ENCODE measurements at places on chromosomes 2 and 18.

- no peak for DNase-seq
Measured at GRCh38 chr2:207558079-207558491, 28.3 kb downstream of the CREB1 start.

DNA sequence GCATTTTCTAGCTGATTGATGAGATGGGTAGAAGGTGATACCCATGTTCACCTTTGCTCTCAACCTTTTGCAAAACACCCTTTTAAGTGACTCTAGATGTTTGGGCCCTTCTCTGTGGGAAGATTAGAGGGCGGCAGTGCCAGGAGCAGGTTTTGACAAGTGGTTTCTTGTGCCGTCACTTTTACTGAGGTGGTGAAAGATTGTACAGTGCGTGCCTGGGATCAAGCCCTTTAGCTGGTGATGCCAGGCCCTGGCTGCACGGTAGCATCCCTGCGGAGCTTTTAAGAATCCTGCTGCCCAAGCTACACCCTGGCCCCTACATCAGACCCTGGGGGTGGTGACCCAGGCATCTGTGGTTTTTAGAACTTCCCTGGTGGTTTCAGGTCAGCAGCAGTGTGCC, 29.1 kb downstream of the MTCL1 start:
- DNase-seq = no peak

- DNase-seq = no peak
Measured at GRCh38 chr2:18172607-18173006, 294.1 kb downstream of the KCNS3 start.

GRCh38 chr2:68185541-68186164, 28.0 kb downstream of the PNO1 start:
- DNase-seq = peak; percentile 55

DNA sequence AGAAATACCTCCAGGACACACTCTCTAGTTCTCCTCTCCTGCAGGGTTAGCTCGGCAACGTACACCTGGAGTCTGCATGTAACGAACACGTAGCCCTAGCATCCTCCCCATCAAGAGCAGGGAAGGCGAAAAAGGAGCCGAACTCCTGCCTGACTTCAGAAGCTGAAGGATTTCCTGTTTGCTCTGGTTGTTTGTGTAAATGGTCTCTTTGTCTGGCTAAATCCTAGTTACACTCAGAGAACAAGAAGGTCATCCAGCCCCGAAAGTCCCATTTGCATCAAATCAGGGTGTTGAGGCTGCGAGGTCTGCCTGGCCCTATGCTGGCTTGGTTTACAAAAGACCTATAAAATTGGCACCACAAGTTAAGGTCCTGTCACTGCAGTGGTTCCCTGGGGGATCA, 66.4 kb upstream of the POMC start:
- DNase-seq = no peak

- no peak for DNase-seq
Measured at GRCh38 chr2:231522418-231523180, 7.6 kb downstream of the NMUR1 start.

- DNase-seq = no peak
Measured at GRCh38 chr2:46669996-46670793, 190.8 kb downstream of the TMEM247 start.

DNA sequence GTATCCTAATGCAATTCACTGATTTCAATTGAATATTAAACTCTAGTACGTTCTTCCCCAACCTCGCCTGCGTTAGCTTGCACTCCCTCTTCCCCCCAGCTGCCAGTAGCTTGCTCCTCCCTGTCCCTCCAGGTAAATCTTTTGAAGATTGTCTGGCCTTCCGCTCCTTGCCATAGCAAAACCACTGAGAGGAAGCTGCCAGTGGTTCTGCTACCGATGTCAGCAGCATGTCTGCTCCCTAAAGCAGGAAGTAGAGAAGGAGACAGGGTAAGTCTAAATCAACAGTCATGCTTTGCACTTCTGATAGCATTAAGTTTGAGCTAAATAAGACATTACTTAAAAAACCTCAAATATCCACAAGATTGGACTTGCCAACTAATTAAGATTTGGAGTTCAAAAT, 89.1 kb downstream of the SCN2A start:
- no peak for DNase-seq

- no peak for DNase-seq
Measured at GRCh38 chr18:13594551-13594950, 131.8 kb downstream of the FAM210A start.

DNA sequence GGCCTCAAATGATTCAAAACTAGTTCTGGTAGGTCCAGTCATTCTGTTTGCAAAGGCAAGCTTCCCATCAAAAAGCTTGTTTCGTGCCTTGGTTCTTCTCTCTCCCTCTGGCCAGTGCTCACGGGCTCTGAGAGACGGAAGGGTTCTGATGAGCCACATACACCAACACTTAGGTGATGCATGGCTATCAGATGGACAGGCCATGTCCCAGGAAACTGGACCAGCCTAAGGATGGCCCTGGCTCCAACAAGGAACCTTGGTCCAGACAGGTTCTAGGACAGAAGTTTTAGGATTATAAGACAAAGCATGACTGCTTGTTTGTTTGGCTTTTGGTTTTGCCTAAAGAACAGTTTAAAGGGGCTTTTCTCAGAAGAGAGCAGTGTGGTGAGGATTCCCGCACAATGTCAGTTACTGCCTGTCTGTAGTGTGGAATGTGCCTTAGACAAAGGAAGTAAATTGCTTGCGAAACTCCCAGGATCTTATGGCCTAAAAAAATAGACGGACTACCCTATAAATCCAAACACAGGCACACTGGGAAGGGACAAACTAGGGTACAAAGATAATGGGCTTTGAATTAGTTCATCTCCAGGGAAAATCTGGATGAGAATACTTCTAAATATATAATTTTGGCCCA, 10.3 kb downstream of the CYP1B1 start:
- DNase-seq = peak; percentile 27

DNA sequence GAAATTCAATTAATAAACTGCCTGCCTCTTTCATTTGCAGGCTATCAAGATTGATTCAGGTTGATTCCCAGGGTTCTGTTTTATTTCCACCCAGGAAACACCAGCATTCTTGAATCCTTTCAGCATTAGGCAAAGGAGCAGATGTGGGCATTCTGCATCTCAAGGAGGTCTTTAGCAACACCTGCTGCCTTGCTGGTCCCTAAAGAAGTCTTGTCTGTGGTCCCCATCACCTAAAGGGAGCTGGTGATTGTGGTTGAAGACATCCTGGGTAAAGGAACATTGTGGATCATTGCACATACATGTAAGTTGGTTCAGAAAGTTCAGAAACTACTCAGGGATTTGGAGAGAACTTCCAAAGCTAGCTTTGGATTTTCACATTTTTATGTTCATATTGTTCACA, 78.3 kb downstream of the EVA1A start:
- no peak for DNase-seq

- DNase-seq = no peak
Measured at GRCh38 chr2:15760232-15760910, 168.7 kb downstream of the DDX1 start.

DNA sequence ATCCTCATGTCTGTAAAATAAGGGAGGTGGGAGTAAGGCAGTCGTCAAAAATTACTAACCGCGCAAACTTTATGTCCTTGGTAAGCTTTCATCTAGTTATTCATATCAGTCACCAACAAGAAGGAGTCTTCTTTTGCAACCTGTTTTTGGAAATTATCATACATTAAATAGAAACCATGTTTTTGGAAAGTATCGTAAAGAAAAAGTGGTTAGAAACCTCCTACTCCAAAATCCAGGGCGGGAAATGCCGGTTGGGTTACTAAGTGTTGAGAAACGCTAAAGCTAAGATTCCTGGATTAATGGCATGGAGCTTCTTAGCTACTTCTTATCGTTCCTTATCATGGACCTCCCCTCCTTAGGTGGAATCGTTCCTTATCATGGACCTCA, 778 bp downstream of the BBS5 start:
- no peak for DNase-seq

GRCh38 chr18:48367557-48367956, 41.6 kb downstream of the ZBTB7C start:
- no peak for DNase-seq

GRCh38 chr2:108396845-108397244, 19.1 kb downstream of the SULT1C4 start:
- peak; percentile 14 for DNase-seq

- no peak for DNase-seq
Measured at GRCh38 chr2:172241222-172241621, 138.5 kb upstream of the DLX2 start.

GRCh38 chr2:67824186-67824585, 238.6 kb downstream of the C1D start:
- DNase-seq = no peak

DNA sequence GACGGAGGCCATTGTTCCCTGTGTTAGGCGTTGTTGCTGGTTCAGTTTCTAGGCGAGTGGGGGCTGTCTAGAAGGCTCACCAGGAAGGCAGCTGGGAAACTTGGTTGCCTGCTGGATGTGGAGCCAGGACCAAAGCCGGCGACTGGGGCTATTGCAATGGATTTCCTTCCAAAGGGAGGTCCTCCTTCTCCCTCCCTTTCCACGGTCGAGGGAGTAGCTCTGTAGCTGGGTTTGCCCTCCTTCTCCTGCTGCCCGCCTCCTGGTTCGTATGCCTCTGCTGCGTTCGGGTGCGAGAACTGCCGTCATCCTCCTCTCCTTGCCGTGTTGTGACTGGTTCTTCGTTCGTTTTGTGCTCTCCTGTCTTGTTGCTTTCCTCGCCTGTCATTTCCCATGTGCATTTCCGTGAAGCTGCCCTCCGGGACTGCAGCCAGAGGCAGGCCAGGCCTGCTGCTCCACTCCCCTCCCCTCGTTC, 203.4 kb downstream of the NEDD4L start:
- DNase-seq = peak; percentile 70

GRCh38 chr2:66469214-66469902, 34.4 kb downstream of the MEIS1 start:
- no peak for DNase-seq

- peak; percentile 53 for DNase-seq
Measured at GRCh38 chr2:26178746-26179436, 6.0 kb downstream of the GAREM2 start.

DNA sequence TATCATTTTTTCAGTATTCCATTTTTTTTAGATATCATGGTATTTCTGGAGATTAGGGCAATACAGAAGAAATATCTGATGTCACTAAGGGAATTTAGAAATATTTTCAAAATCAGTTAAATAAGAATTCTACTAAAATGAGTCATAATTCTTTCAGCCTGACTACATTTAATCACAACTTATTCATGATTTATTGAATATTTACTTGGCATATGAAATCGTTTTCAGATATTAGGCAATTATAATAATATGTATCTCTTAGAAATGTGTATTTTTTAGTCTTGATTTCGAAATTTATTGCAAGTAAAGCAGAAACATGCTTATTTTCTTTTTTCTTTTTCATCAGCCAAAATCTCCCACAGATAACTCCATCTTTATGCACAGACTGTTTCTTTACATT, 142.2 kb downstream of the CCDC102B start:
- no peak for DNase-seq

DNA sequence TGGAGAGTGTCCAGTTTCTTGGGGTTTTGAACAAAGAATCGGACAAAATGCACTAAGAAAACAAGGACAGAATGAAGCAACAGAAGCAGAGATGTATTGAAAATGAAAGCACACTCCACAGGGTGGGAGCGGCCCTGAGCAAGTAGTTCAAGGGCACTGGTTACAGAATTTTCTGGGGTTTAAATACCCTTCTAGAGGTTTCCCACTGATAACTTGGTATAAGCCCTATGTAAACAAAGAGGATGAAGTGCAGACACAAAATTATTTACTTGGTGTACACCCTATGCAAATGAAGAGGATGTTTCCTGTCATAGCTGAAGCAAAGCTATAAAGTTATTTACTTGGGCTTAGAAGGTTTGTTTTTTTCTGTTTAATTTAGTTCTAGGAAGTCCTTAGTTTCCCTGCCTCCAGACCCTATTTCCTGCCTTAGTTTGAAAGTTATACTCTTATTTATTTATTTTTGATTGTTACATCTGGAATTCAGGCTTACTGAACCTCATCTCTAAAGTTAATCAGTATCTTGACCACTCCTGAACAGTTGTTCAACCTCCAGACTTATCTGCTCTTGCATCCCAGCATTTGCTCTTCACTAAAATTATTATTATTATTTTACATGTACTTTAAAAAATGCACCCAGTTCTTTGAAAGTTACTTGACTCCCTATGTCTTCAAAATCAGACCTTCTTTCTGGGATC, 193.5 kb downstream of the SPP2 start:
- DNase-seq = no peak

DNA sequence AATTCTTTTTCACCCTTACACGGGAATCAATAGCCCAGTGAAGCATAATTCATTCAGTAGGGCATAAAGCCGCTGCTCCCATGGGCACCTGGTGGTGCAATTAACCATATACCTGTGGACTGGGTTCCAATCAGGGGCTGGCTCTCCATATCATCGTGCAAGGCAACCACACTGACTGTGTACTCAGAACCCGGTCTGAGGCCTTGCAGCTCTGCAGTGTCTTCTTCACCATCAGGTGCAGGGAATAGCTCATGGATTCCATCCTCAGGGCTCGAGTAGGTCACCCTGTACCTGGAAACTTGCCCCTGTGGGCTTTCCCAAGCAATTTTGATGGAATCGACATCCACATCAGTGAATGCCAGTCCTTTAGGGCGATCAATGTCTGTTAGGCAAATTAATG, 55.2 kb downstream of the FN1 start:
- DNase-seq = no peak

DNA sequence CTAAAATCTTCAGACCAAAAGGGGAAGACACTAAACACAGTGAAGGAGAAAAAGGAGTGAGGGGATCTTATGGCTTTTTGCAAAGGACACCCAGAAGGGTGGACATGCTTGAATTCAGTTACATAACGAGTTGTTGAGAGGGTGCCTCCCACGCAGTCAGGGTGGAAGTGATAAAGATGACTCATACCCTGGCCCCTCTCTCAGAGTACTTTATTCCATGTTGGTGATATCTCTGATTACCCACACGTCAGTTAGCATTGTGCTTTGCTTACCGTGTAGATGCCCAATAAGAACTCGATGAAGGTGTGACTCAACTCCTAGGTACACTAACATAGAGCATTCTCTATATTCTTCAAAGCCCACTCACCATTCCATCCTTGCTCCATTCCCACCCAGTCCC, 44.4 kb downstream of the EN1 start:
- no peak for DNase-seq

DNA sequence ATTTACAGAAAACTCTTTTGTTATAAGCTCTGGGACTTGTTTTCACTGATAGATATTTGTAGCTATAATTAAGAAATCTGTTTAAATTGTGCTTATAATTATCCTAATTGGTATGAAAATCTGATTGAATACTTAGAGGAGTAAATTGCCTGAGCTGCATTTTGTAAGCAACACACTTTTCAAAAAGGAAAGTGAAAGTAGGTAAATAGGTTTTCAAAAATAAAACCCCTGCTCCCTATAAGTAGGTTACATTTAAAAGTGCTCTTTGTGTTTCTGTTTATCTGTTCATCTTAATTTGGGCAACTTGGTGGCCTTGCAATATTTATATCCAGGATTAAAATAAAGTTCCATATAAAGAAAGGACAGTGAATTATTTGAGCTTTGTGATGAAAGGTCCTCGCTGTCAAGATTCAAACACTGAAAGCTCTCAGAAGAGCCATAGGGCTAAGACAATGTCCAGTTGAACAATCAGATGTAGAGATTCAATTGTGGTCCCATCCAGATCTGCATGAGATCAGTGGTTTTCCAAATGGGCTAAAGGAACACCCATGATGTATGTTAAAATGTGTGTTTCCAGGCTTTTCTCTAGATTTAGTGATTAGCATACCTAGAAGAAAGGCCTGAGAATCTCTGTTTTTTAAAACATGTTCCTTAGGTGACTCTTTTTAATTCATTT, 371.6 kb downstream of the RPRM start:
- no peak for DNase-seq

GRCh38 chr2:20737505-20737904, 70.6 kb downstream of the GDF7 start:
- DNase-seq = no peak

- DNase-seq = no peak
Measured at GRCh38 chr2:190159453-190159852, 96.9 kb upstream of the MSTN start.

- DNase-seq = no peak
Measured at GRCh38 chr2:170598067-170598395, 117.1 kb upstream of the SP5 start.

Data from ELF-1 (cell line).